ENCODE measurements at places on chromosomes 16 and 17.
A peak's percentile ranks its signal among the peaks of the same experiment; 100 is the strongest.

DNA sequence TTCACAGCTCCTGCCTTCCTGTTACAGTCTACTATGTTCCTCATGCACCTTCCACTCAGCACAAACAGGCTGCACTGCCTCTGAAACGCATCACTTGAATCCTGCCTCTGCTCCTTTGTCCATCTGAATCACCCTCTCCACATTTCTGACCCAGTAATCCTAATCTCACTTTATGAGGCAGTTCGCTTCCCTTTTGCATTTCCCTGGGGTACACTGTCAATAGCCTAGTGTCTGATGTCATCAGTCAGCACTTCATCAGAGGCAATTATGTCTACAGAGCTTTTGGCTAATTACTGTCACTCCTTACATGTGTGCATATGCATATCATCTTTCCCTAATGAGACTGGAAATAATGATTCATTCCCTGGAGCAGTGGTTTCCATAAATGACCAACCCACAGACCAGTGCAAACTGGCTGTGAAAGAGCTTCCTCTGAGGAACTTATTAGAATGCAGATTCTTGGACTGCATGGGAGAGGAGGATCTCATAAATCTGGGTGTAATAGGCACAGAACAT lies 23.6 kb downstream of the CA4 start:
- peak; percentile 13 for DNase-seq

DNA sequence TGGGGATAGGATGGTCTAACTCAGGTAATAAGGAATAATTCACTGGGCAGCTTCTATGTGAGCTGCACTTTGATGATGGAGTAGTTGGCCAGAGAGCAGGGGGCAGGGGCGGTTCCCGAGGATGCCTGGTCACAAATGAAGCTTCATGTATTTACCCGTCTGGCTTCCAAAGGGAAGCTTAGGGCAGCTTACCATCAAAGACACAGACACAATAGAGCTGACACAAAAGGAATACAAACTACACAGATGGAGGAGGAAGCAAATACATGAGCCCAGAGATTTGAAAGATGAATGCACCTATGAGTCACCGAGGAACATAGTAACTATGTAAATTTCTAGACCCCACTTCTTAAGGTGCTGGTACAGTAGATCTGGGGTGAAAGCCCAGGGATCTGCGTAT lies 8.7 kb upstream of the EMP2 start:
- no peak for DNase-seq

GRCh38 chr17:2700491-2701141 lies 10.9 kb downstream of the CLUH start:
- no peak for DNase-seq

GRCh38 chr16:78629173-78629572 lies 529.7 kb downstream of the WWOX start:
- DNase-seq: no peak

GRCh38 chr17:14204084-14204483 lies 32.6 kb downstream of the CDRT15 start:
- no peak for DNase-seq

GRCh38 chr16:71629278-71630016 lies 3.5 kb downstream of the MARVELD3 start:
- DNase-seq: no peak

DNA sequence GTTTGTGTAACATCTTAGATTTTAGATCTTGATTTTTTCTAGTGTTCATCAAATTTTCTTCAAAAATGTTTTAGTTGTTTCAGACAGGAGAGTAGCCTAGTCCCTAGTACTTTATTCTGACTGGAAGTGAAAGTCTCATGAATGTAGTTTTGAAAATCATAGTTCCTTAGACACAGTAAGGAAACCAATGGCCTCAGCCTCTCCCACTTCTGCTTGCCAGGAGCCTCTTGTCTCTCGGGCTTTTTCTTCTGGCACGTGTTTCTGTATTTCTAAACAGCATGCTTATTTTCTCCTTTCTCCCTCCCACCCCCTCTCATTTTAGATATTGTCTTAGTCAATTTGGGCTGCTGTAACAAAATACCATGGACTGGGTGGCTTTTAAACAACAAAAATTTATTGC lies 9.8 kb downstream of the SLFN5 start:
- DNase-seq: peak; percentile 5

- peak; percentile 20 for DNase-seq
Observed at GRCh38 chr17:46771561-46772474, 46.7 kb downstream of the WNT3 start.

- no peak for DNase-seq
Observed at GRCh38 chr17:51352798-51353197, 92.5 kb downstream of the UTP18 start.

GRCh38 chr17:10117581-10118001 lies 80.8 kb downstream of the GAS7 start:
- DNase-seq: peak; percentile 49

DNA sequence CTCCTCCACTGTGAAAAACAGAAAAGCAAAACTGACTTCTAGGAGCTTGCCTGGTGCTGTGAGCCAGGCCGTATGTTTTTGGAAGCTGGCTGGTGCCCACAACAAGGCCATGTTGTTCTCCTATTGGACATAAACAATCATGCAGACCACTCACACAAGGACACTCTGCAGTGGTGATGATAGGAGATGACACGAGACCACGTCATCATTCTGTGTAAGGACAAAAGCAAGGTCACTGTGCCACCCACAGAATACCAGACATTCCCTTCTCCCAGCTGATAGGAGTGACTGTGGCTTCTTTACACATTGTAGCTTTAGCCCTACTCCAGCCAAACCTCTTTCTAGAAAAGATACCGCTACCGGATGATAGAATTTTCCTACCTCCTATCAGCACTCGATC lies 47.7 kb upstream of the LCMT1 start:
- no peak for DNase-seq

DNA sequence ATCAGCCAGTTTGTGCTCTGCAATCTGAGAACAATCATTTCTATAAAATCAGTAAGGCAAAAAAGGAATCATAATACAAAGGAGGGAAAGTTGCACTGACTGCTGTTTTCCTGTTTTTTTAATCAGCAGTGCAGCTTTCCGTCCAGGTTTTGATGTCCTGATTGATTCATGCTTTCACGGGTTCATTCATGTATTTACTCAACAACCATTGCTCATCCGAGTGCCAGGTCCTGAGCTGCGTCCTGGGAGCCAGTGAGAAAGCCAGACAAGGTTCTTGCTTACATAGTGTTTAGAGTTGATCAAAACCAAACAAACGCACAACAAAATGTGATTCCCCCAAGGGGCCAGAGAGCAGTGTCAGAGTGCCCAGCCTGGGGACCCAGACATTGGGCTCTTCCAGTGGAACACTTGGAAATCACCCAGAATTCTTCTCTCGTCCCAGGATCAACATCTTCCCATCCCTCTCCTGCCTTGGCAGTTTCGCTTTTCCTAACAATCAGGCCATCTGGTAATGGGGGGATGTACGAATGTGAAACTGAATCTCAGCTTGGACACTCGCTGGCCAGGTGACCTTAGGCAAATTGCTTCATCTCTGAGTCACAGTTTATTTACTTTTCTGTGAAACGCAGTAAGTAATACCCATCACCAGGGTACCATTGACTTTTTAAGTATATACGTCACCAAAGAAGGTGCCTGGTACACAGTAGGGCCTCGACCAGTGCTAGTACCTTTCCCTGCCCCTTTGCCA lies 13.3 kb upstream of the C1QL1 start:
- peak; percentile 95 for DNase-seq

GRCh38 chr17:49899191-49899485 lies 51.3 kb upstream of the TAC4 start:
- DNase-seq: peak; percentile 18

DNA sequence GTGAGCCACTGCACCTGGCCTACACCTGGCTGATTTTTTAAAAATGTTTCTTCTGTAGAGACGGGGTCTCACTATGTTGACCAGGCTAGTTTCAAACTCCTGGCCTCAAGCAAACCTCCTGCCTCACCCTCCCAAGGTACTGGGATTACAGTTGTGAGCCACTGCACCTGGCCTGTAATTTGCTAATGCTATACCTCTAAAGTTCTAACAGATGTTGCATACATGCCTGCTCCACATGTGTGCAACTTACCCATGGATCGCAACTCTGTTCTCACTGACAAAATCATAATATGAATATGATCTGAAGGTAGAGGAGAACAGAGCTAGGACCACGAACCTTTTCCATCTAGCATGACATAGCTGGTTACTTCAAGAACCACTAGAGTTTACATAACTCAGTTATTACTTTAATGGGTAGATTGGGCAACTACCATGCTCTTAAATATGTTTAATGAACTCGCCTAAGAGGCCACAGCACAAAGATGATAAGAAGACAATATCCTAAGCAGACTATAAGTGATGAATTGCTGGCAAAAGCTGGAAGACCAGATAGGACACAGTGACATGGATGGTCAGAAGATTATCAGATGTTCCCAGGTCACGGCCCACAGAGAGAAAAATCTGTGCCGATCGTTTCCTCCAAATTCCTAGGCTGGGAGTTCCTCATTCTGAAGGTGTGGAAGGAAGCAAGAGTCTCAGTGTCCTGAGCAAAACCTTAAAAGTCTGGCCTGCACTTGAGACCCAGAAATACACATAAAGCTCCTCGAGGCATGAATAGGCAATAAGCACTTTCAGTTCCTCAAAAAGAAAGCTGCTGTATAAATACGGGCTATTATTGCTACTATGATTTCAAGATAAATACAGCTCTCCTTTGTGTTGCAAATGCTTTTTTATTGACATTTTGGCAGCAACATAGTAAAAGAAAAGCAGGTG lies 53.6 kb upstream of the ICAM2 start:
- DNase-seq: peak; percentile 46

DNA sequence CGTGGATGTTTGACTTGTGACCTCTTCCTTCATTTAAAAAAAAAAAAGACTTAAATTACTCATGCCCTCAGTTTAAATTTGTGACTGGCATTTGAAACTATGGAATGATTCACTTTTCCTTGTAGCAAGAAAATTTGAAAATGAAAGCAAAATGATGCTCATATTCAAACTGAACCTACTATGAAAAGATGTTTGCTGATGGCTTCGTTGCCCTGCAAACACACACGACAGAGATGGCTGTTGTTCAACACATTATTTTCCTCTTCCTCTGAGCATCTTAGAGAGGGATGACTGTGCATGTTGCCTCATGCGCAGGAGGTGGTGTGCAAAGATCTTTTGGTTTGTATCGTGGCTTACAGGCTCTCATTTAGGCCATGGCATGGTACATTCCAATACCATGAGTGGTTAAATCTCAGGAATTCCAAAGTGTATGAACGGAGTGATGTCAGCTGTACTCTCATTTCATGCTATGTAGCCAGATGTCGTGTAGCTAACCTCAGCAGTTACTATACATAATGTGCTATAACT lies 164.5 kb downstream of the PRKCA start:
- DNase-seq: peak; percentile 99

Measured in fibroblast of villous mesenchyme (primary cell).